ENCODE measurements at places on chromosomes 4 and X. TPM values are rescaled to one million over a fixed set of nuclear protein-coding genes. Genes with fewer than 3 reads are reported as not detected.

SRPK3 gene
- total RNA-seq: not detected

- no peak for DNase-seq
These were observed 13.8 kb downstream of the MAD2L1 start for GRCh38 chr4:120052856-120053255.

- no peak for DNase-seq
These were observed 413 bp downstream of the PDK3 start for GRCh38 chrX:24465532-24465865.

RNF212 gene
- 4.4 TPM for total RNA-seq

- DNase-seq: no peak
These were observed 18.8 kb upstream of the COL25A1 start for GRCh38 chr4:109321232-109321631.

- no peak for DNase-seq
These were observed 126.0 kb downstream of the GRIA3 start for GRCh38 chrX:123310112-123310511.

DCAF12L2 gene
- total RNA-seq: not detected

DNA sequence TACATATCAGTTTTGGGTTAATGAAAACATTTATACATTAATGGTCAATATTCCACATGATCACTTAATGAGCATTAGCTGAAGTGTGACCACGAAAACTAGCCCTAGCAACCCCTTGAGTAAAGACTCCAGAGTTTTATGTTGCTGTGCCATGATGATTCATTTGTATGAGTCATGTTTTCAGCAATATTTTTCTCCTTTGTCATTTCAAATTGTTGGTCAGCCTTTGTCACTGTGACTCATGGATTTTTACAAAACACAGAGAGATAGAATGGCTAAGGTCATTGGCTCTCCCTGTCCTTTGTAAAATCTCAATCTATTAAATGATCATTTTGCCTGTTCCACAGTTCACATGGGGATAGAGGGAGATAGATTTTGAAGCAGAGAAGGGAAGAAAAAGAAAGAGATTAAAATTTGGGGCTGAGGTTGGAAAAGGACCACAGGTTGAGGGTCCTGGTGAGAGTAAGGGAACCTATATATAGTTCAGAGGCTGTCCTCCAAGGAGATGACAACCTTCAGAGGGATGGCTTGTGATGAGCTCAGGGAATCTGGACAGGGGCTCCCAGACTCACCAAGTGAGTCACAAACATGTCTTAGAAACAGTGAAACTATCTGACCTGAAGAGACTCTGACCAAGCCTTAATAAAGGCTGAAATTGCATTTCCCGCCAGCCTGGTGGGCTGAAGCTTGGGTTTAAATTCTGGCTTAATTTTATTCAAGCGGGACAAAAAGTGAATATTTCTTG lies 25.6 kb downstream of the NR0B1 start:
- no peak for DNase-seq

PABPC1L2A gene
- not detected for total RNA-seq

UGT2B15 gene
- total RNA-seq: 0.20 TPM

POU4F2 gene
- not detected for total RNA-seq

- no peak for DNase-seq
These were observed 18.7 kb downstream of the CHM start for GRCh38 chrX:86028681-86029080.

SNCA gene
- not detected for total RNA-seq

ARHGAP36 gene
- total RNA-seq: not detected

PACRGL gene
- 15.1 TPM for total RNA-seq

GRCh38 chr4:147370473-147370872 lies 110.4 kb upstream of the EDNRA start:
- DNase-seq: no peak

- DNase-seq: no peak
These were observed 567.7 kb downstream of the MAGEB5 start for GRCh38 chrX:26783512-26784225.

NXF2B gene
- not detected for total RNA-seq

GRCh38 chr4:55609393-55609866 lies 17.4 kb upstream of the PDCL2 start:
- no peak for DNase-seq

GRCh38 chrX:35699642-35700041 lies 98.5 kb upstream of the MAGEB16 start:
- DNase-seq: no peak

GRCh38 chrX:1686642-1687041 lies 71.8 kb downstream of the ASMT start:
- DNase-seq: no peak

MAGED4 gene
- total RNA-seq: 1.3 TPM

KDM6A gene
- 59.3 TPM for total RNA-seq

GRCh38 chrX:40009462-40009851 lies 88.3 kb downstream of the BCOR start:
- DNase-seq: no peak

HTT gene
- total RNA-seq: 97.1 TPM

CABS1 gene
- total RNA-seq: not detected

- no peak for DNase-seq
These were observed 123.4 kb upstream of the GUCY1A1 start for GRCh38 chr4:155543126-155543765.

DNA sequence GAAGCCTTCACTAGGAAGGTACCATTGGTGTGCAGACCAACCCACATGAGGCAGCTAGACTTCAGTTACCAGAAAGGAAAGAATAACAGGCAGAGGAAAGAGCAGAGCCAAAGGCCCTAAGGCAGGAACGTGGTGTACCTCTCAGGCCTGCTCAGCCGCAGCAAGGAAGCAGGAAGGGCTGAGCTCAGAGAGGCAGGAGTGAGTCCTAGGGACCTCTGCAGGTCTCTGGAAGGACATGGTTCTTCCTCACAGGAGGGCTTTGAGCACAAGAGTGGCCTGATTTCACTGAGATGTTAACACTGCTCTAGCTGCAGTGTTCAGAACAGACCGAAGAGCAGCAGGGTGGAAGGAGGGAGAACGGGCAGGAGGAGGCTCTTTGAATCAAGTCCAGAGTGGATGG lies 124.6 kb downstream of the DCHS2 start:
- no peak for DNase-seq

NLGN4X gene
- total RNA-seq: 0.12 TPM

CT47C1 gene
- total RNA-seq: not detected

DNA sequence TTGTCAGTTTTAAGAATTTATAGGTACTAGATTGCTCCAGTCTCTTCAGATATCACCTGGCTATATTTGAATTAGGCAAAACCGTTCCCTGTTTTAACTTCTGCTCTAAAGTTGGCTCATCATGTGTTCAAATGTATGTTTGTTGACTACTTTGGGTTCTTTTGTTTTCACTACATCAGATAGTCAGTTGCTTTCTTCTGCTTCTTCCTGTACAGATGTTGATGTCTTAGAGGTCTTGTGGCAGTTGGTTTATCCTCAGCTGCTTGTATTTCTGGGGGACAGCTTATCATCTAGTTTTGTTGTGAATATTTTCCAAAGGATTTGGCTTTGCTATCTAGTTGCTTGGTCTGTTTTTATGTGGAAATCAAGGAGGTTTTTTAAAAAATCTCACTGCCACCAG lies 28.0 kb downstream of the TBC1D19 start:
- no peak for DNase-seq

CSAG1 gene
- not detected for total RNA-seq

- DNase-seq: no peak
These were observed 124.4 kb upstream of the SLC34A2 start for GRCh38 chr4:25531272-25531671.

FANCB gene
- total RNA-seq: 2.2 TPM

PLS3 gene
- 0.33 TPM for total RNA-seq

Measured in T-cell (primary cell).